CD8-positive, alpha-beta memory T cell (primary cell): ENCODE measurements at places on chromosomes 16 and 17. TPM values are rescaled to one million over a fixed set of nuclear protein-coding genes. Genes with fewer than 3 reads are reported as not detected.

The BFAR gene
- total RNA-seq, result 87.7 TPM

The KCNJ18 gene
- total RNA-seq, result not detected

The ATP2A3 gene
- 108 TPM for total RNA-seq

The SLC38A8 gene
- total RNA-seq, result not detected

The BAIAP3 gene
- 7.2 TPM for total RNA-seq

The HBQ1 gene
- not detected for total RNA-seq

The SPNS3 gene
- total RNA-seq, result 7.3 TPM

The CTRL gene
- 4.9 TPM for total RNA-seq

The MINK1 gene
- total RNA-seq, result 58.6 TPM

The HLF gene
- total RNA-seq, result 0.93 TPM

The IL21R gene
- total RNA-seq, result 84.5 TPM

The CHST4 gene
- total RNA-seq, result not detected

The TEKT5 gene
- total RNA-seq, result not detected

GRCh38 chr16:70565053-70565452 is 41.4 kb downstream of the SF3B3 start:
- no peaks in the 10 kb centered on the region for H3K27me3 ChIP-seq
- H3K27ac ChIP-seq, result no peak overlapping the region
- no peaks in the 10 kb centered on the region for H3K4me1 ChIP-seq
- H3K36me3 ChIP-seq, result peaks cover 86% of the 10 kb centered on the region
- DNase-seq, result no peak

DNA sequence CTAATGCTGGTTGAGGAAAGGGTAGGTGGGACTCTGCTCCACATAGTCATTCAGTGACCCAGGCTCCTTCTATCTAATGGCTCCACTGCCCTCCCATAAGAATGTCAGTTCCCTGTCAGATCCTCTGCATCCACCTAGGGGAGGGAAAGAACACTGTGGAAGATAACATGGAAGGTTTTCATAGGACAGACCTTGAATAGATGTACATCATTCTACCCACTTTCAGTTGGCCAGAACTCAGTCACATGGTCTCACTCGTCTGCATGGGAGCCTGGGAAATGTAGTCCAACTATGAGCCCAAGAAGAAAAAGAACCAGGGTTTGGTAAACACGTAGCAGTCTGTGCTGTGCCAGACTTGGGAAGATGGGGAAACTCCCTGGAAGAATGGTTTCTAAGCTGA is 27.1 kb upstream of the SCNN1B start:
- DNase-seq, result no peak
- H3K4me3 ChIP-seq, result no peak overlapping the region
- no peaks in the 10 kb centered on the region for H3K36me3 ChIP-seq
- no peaks in the 10 kb centered on the region for H3K4me1 ChIP-seq
- no peaks in the 10 kb centered on the region for H3K27me3 ChIP-seq

DNA sequence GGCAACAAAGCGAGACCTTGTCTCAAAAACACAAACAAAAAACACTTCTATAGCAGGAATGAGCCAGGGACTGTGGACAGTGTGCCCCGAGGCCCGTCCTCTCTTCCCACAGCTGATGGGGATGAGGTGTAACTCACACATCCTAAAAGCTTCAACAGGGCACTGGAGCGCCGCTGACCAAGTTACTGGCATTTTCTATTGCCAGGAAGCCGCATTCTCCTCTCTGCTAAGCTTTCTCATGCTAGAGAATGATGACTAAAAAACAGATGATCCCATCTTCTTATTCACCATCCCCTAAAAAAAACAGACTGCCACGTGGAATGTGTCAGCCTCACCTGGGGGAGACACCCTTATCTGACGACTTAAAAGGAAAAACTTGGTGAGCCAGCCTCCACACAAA is 16.3 kb downstream of the CARHSP1 start:
- no peaks in the 10 kb centered on the region for H3K27me3 ChIP-seq
- H3K4me1 ChIP-seq, result no peaks in the 10 kb centered on the region
- no peak overlapping the region for H3K27ac ChIP-seq
- H3K36me3 ChIP-seq, result no peaks in the 10 kb centered on the region

GRCh38 chr16:73019457-73020362 is 28.2 kb downstream of the ZFHX3 start:
- no peaks in the 10 kb centered on the region for H3K36me3 ChIP-seq
- H3K27me3 ChIP-seq, result no peaks in the 10 kb centered on the region
- no peak overlapping the region for H3K27ac ChIP-seq
- H3K4me1 ChIP-seq, result no peaks in the 10 kb centered on the region
- H3K4me3 ChIP-seq, result no peak overlapping the region
- DNase-seq, result no peak

GRCh38 chr17:29124925-29125273 is 55.3 kb downstream of the MYO18A start:
- H3K36me3 ChIP-seq, result peaks cover 26% of the 10 kb centered on the region
- no peak for DNase-seq
- no peaks in the 10 kb centered on the region for H3K27me3 ChIP-seq
- no peak overlapping the region for H3K27ac ChIP-seq
- H3K4me3 ChIP-seq, result no peak overlapping the region

DNA sequence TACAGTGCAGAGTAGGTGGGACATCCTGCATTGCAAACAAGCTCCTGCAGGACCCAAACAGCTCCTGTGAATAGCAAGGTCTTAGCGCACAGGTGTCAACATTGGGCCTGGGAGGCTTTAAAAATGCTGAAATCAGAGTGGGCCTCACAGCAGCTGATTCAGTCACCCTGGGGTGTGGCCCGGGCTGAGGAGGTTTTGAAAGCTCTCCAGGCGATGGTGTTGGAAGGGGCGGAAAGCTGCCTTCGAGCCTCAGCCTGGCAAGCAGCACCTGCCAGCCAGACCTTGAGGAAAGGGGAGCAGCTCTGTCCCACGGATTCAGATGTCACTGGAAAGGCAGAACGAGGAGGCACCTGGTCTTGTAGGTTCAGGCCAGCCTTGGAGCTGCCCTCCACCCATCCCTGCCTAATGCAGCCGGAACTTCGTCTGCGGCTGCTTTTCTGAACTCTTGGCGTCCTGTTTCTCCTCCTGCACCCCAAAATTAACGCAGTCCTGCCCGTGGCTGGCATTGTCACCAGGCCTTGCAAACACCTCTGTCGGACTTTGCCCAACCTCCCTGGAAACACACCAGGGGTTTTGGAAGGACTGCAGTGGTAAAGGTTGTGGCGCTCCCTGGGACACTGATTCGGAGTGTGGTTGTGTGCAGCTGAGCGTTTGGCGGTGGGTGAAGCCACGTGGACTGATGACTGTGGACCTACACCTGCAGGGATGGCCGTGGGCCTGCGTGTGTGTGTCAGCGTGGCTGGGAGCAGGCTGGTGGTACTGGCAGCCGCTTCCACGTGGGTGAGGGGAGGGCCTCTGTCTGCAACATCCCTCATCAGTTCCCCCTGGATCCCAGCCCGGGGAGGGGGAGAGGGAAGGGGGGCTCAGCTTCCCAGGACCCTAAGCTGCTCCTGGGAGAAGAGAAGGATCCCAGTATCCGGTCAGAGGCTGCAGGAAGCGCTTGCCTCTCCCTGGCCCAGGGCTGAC is 3.4 kb downstream of the NECAB2 start:
- no peaks in the 10 kb centered on the region for H3K4me1 ChIP-seq
- H3K27ac ChIP-seq, result no peak overlapping the region
- no peak for DNase-seq
- no peak overlapping the region for H3K4me3 ChIP-seq
- H3K36me3 ChIP-seq, result no peaks in the 10 kb centered on the region

DNA sequence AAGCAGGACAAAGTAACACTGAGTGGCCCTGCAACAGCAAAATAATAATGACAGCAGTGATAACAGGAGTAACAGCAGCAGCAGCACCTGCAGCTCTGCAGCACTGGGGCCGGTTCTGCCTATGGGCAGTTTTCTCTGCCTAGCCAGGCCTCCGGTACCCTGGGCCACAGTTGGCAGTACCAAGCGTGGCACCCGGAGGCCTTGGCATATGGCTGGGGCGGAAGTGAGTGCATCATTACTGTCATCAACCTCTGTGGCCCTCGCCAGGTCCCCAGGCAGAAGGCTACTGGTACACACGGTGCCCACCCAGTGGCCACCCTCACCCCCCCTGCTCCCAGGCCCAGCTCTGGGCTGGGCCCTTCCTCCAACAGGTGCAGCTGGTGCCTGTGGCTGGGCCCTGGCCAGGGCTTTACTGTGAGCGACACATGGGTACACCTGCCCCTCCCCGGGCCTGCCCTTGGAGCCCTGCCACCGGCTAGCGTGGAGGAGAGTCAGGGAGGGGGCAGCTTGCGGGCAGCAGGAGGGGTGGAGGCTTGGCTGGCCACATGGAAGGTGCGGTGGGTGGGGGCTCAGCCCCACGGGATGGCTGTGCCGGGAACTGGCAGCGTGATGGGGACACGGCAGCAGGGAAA is 3.0 kb downstream of the KCNJ12 start:
- no peak overlapping the region for H3K4me3 ChIP-seq
- DNase-seq, result no peak
- H3K27ac ChIP-seq, result no peak overlapping the region
- peaks cover 6% of the 10 kb centered on the region for H3K4me1 ChIP-seq

- DNase-seq, result peak; percentile 33
- no peak overlapping the region for H3K27ac ChIP-seq
- peaks cover 32% of the 10 kb centered on the region for H3K4me1 ChIP-seq
- H3K27me3 ChIP-seq, result no peaks in the 10 kb centered on the region
- no peaks in the 10 kb centered on the region for H3K36me3 ChIP-seq
Observed at GRCh38 chr17:83071966-83072562, 7.3 kb upstream of the METRNL start.

DNA sequence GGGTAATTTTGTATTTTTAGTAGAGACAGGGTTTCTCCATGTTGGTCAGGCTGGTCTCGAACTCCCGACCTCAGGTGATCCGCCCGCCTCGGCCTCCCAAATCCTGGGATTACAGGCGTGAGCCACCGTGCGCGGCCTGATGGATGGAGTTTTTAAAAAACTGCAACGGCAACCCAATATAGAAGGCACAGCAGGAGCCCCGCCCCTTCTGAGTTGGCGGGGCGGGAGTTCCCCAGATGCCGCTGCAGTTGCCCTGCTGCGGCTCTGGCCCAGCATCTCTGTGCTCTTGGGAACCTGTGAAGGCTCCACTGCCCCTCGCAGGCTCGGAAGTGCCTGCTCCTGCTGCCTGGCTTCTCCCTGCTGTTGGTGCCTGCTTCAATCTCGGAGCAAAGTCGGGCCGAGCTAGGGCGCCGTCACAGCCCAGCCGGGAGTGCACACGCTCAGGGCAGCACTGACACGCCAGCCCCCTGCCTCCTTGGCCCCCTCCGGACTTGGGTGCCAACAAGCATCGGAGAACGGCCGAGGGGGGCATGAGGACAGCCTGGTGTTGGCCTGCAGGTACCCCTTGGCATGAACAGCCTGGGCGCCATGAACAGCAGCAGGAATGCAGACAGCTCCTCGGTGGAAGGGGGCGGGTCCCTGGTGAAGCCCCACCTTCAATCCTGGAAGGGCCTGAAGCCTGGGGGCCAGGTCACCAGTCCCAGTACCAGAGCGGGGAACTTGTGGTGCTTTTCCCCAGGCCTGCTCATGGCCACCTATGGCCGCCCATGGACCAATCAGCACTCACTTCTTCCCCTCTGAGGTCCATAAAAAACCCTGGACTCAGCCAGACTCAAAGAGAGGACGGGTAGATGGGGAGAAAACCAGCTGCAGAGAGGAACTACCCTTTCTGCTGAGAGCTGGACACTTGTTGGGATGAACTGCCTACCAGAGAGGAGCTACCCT is 2.3 kb upstream of the NT5M start:
- DNase-seq, result peak; percentile 12
- no peaks in the 10 kb centered on the region for H3K27me3 ChIP-seq
- peaks cover 25% of the 10 kb centered on the region for H3K4me1 ChIP-seq
- H3K27ac ChIP-seq, result no peak overlapping the region

GRCh38 chr16:90037276-90037675 is 18.0 kb upstream of the DBNDD1 start:
- H3K27me3 ChIP-seq, result no peaks in the 10 kb centered on the region
- no peaks in the 10 kb centered on the region for H3K4me1 ChIP-seq
- H3K4me3 ChIP-seq, result no peak overlapping the region
- H3K27ac ChIP-seq, result no peak overlapping the region

GRCh38 chr17:57004944-57005579 is 27.1 kb downstream of the SCPEP1 start:
- no peaks in the 10 kb centered on the region for H3K27me3 ChIP-seq
- H3K36me3 ChIP-seq, result no peaks in the 10 kb centered on the region

DNA sequence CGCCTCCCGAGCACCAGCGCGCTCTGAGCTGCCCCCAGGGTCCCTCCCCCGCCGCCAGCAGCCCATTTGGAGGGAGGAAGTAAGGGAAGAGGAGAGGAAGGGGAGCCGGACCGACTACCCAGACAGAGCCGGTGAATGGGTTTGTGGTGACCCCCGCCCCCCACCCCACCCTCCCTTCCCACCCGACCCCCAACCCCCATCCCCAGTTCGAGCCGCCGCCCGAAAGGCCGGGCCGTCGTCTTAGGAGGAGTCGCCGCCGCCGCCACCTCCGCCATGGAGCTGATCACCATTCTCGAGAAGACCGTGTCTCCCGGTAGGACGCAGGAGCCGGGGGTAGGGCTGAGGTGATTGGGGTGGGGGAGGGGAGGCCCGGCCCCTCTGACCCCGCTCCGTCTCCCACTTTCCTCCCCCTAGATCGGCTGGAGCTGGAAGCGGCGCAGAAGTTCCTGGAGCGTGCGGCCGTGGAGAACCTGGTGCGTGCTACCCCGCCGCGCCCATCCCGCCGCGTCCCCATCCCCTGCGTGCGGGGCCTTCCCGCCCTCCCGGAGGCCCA is 329 bp downstream of the KPNB1 start:
- no peaks in the 10 kb centered on the region for H3K27me3 ChIP-seq
- H3K36me3 ChIP-seq, result peaks cover 26% of the 10 kb centered on the region
- peaks cover 56% of the 10 kb centered on the region for H3K4me1 ChIP-seq
- no peak for DNase-seq
- H3K4me3 ChIP-seq, result peak overlapping the region; percentile 84
- peak overlapping the region; percentile 40 for H3K27ac ChIP-seq

- no peaks in the 10 kb centered on the region for H3K27me3 ChIP-seq
- no peak overlapping the region for H3K4me3 ChIP-seq
- H3K27ac ChIP-seq, result no peak overlapping the region
- H3K4me1 ChIP-seq, result peaks cover 20% of the 10 kb centered on the region
- DNase-seq, result peak; percentile 30
Observed at GRCh38 chr17:49696233-49696761, 11.5 kb downstream of the SLC35B1 start.

DNA sequence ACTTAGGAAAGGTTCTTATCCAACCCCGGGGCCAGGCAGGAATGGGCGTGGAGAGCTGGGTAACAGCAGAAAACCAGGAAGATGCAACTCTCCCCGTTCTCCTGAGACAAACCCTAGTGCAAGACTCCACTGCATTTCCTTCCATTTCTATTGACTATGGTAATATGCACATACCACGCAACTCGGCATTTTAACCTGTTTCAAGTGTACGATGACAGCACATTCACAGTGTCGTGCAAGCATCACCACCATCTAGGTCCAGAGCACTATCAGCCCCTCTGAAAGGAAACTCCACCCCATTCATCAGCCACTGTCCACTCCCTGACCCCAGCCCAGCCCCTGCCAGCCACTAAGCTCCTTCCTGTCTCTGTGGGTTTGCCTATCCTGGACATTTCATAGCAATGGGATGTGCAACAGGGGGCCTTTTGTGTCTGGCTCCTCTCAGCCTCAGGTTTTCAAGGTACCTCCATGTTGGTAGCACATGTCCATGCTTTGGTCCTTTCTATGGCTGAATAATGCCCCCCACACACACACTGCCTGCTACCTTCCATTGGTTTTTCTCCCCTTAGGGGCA is 441.9 kb downstream of the SOX9 start:
- no peak overlapping the region for H3K27ac ChIP-seq
- no peaks in the 10 kb centered on the region for H3K27me3 ChIP-seq
- no peaks in the 10 kb centered on the region for H3K4me1 ChIP-seq
- DNase-seq, result no peak
- H3K36me3 ChIP-seq, result no peaks in the 10 kb centered on the region

GRCh38 chr16:4713663-4714501 is 20.2 kb downstream of the ANKS3 start:
- no peaks in the 10 kb centered on the region for H3K27me3 ChIP-seq
- no peak overlapping the region for H3K4me3 ChIP-seq
- H3K27ac ChIP-seq, result no peak overlapping the region
- H3K4me1 ChIP-seq, result no peaks in the 10 kb centered on the region
- DNase-seq, result no peak
